Karpas-422 (cell line): ENCODE measurements at places on chromosomes 5 and 9. TPM values are rescaled to one million over a fixed set of nuclear protein-coding genes. Genes with fewer than 3 reads are reported as not detected.

The SETX gene
- 56.0 and 56.7 TPM in 2 replicates for total RNA-seq

- peaks cover 3% of the 10 kb centered on the region; the same call in 1 of the 2 replicates for H3K4me1 ChIP-seq
- H3K27ac ChIP-seq = no peak overlapping the region
- H3K36me3 ChIP-seq = peaks cover 6% of the 10 kb centered on the region; the same call in 1 of the 2 replicates
- DNase-seq = no peak
- H3K4me3 ChIP-seq = no peak overlapping the region
These were observed 63.1 kb downstream of the GRAMD2B start for GRCh38 chr5:126486332-126486731.

DNA sequence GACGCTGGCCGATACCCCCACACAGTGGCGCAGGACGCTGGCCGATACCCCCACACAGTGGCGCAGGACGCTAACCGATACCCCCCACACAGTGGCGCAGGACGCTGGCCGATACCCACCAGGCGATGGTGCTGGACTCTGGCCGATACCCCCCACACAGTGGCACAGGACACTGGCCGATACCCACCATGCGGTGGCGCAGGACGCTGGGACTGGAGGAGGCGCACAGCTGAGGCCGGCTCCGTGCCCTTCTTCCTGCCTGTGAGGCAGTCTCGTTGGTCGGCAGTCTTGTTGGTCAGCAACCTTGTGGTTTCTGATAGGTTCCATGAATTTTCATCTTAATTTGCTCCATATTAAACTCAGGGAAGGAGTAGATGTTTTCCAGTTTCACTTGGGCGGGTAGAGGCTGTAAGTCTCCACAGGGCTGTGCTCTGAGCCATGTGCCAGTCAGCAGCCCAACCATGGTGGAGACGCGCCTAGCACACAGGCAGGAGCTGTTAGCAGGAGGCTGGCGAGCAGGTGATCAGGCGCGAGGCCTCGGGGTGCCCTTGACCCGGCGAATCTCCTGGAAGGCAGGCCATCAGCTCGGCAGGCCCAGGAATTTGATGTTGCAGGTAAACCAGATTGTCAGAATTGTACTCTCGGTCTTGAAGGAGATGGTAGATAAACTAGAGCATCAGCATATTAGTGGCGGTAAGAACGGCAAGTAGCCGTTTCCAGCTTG is 75.6 kb downstream of the EHMT1 start:
- no peak for DNase-seq
- H3K36me3 ChIP-seq = no peaks in the 10 kb centered on the region
- no peak overlapping the region for H3K27ac ChIP-seq

The NUTM2F gene
- not detected in 2 replicates for total RNA-seq

DNA sequence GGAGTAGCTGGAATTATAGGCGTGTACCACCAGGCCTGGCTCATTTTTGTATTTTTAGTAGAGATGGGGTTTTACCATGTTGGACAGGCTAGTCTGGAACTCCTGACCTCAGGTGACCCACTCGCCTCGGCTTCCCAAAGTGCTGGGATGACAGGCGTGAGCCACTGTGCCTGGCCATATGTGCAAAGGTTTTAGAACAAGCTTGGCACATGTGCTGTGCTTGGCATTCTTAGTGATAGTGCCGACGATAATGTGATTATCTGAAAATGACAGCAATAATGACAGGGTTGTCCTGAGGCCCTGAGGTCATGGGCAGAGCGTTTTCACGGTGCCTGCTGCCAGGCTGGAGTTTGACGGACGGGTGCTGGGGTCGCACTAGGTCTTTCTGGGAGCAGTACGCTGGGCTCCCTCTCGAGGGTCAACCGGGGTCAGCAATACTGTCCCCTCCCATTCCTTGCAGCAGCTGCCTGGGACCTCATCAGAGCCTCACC is 42.6 kb downstream of the HMCN2 start:
- no peaks in the 10 kb centered on the region for H3K27me3 ChIP-seq
- H3K27ac ChIP-seq = no peak overlapping the region
- no peak for DNase-seq
- no peaks in the 10 kb centered on the region for H3K4me1 ChIP-seq
- no peaks in the 10 kb centered on the region for H3K36me3 ChIP-seq

- no peaks in the 10 kb centered on the region for H3K4me1 ChIP-seq
- H3K27ac ChIP-seq = no peak overlapping the region
- H3K4me3 ChIP-seq = no peak overlapping the region
- no peaks in the 10 kb centered on the region for H3K27me3 ChIP-seq
- no peaks in the 10 kb centered on the region for H3K36me3 ChIP-seq
These were observed 315.6 kb downstream of the MTRR start for GRCh38 chr5:8184455-8185063.

- no peak for DNase-seq
- no peak overlapping the region for H3K4me3 ChIP-seq
- H3K36me3 ChIP-seq = no peaks in the 10 kb centered on the region
- H3K27ac ChIP-seq = no peak overlapping the region
- H3K4me1 ChIP-seq = no peaks in the 10 kb centered on the region
These were observed 944.8 kb downstream of the DNAH5 start for GRCh38 chr5:12999667-13000066.

GRCh38 chr5:133995341-133995740 is 9.4 kb downstream of the VDAC1 start:
- peak; percentile 47 for DNase-seq
- peaks cover 17% of the 10 kb centered on the region for H3K36me3 ChIP-seq

- H3K4me1 ChIP-seq = no peaks in the 10 kb centered on the region
- no peak overlapping the region for H3K27ac ChIP-seq
- DNase-seq = no peak
These were observed 83.1 kb downstream of the OLFM1 start for GRCh38 chr9:135170535-135170934.

The AIF1L gene
- not detected in 2 replicates for total RNA-seq

The SVEP1 gene
- total RNA-seq = not detected in 2 replicates

DNA sequence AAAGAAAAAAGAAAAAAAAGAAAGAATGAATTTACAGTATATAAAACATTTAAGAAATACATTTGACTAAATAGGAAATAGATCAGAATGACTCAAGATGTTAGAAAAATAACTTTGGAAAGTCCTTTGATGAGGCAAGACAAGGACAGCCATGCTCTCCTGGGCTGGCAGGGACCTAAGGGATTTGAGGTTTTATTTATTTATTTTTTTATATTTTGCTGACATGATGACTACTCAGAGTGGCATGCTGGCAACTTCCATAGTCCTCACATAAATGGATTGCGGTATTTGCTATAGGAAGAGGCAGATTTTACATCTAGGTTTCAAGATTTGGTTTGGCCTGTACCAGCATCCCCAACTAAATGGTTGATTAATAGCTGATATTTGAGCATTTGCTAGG is 17.7 kb downstream of the SLC28A3 start:
- H3K4me1 ChIP-seq = no peaks in the 10 kb centered on the region
- DNase-seq = no peak
- H3K27ac ChIP-seq = no peak overlapping the region
- H3K36me3 ChIP-seq = no peaks in the 10 kb centered on the region
- no peak overlapping the region for H3K4me3 ChIP-seq

The ANKDD1B gene
- total RNA-seq = 0.52 and 0.54 TPM in 2 replicates

The MUSK gene
- not detected in 2 replicates for total RNA-seq

DNA sequence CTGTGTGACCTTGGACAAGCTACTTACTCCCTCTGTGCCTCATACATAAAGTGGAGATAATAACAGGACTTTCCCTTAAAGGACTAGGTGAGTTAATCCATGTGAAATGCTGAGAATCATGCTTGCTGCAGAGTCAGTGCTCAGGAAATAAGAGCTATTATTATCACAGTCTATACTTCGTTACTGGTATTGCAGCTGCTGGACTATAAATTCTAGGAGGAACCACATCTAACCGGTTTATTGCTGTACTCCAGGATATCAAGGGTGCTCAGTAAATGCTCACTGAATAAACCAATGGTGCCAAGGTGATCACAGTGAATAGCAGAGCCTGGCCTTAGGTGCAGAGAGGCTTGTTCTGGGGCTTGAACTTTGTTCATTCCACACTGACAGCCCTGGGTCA is 69.3 kb downstream of the HSPA4 start:
- H3K4me1 ChIP-seq = peaks cover 43% of the 10 kb centered on the region
- H3K36me3 ChIP-seq = no peaks in the 10 kb centered on the region
- H3K27ac ChIP-seq = no peak overlapping the region
- no peak for DNase-seq
- H3K27me3 ChIP-seq = no peaks in the 10 kb centered on the region
- H3K4me3 ChIP-seq = no peak overlapping the region
